ENCODE measurements at places on chromosomes 2 and 18.

- no peak for DNase-seq
These were observed 167.3 kb upstream of the HS6ST1 start for GRCh38 chr2:128485761-128486639.

- no peak for DNase-seq
These were observed 293.8 kb upstream of the SLC14A2 start for GRCh38 chr18:45321520-45321919.

DNA sequence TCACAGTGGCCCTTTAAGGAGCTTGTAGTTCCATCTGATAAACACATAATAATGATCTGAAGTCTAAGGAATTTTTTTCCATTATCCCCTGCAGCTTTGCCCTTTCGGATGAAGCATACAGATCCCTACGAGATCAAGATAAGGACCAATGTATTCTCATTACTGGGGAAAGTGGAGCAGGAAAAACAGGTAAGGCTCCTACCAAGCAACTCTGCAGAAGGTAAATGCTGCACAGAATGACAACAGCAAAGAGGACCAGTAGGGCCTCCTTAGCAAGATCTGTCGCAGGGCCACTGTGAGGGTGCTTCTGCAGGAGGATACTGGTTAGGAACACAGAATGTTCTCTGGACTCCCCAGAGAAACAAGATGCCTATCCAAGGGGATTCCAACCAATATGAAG is 84.6 kb downstream of the MYO1B start:
- no peak for DNase-seq

DNA sequence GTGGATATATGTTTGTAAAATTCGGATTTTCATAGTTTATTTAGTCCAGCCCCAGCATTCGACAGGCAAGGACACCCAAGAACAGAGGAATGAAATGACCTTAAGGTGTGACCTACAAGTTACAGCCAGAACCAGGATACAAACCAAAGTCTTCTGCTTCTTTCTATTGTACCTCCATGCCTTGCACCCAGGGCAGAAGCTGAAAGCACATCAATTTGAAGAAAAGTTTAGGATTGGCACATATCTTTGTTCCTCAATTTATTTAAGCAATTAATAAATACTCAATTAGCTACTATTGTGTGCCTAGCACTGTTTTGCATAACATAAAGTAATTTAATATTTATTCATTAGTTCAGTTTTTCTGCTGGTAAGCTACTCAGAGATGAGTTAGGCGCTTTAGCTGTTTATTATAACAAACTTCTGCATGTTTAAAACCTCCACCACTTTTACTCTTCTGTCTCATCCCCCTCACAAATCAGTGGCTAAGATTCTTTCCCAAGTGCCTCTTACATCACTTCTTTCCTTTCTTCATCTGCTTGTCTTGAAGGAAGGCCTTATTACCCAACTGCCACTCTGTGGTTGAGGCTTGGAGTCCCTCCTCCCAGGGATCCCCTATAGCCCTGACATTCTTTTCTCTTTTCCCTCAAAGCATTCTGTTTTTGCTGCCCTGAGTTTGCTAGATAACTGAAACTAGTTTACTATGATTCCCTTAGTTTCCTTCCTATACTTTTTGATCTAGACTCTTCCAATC is 37.1 kb upstream of the DARS1 start:
- DNase-seq = no peak

DNA sequence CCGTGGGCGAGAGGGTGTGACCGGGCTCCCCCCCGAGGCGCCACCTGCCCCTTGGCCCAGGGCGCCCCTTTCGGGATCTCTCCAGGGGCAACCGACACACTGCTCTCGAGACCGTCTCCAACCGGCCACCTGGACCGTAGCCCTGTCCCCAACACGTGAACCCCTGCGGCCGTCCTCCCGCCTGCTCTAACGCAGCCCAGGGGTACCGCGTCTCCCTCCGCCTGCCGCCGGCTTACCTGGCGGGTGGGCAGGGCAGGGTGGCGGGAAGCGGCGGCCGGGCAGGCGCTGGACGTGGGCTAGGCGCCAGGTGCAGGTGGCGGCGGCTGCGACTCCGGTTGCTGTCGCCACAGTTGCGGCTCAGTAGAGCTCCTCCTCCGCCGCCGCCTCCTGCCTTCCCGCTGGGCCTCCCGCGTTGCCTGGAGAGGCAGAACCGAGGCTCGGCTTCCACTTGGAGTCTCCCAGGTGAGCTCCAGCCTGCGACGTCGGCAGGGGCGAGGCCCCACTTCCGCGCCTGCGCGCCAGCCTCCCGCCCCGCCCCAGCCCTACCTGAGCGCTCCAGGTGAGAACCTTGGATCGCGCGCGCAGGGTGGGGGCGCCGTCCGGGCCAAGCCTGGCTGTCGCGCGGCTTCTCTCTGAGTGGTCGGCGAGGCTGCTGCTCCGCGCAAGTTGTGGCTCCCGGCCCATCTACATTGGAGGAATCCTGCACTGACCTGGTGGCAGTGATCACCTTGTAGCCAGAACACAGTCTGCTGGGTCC is at the start of gene GALNT3:
GALNT3 (minus strand) TSS at position 469 of the 757 bp plus-strand sequence. CDS start 23,547 bp downstream, outside the sequence.
- peak; percentile 88 for DNase-seq

DNA sequence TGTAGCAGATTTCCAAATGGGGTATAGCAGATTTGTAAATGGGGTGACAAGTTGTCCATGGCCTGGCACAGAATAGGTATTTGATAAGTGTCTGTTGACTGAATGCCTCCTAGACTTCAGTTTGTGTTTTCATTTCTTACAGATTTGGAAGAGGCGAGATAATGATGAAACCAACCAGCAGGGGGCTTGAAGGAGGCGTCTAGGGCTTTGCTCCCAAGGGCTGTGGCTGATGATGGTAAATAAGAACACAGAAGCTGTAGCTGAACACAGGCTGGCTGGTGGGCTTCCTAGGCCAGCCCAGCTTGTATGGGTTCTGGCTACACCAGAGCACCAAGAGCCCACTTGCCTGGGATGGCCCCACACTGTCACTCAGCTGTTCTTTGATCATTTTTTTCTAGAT is 19.4 kb downstream of the SFTPB start:
- DNase-seq = no peak

DNA sequence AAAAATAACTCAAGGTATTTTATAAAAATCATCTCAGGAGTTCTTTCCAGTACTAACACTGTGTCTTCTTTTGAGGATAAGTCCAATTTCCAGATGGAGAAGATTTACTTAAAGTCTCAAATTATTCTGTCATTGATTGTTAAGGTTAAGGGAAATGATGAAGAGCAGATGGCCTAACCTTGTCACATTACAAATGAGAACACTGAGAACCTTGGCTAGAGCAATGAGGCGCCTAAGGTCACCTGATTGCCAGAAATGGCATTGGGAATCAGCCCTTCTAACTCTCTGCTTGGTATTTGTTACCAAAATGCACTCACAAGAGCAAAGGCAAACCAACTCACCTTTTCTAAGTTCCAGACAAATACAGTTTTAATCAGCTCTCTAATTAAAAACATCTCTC is 835.1 kb downstream of the RNF144A start:
- DNase-seq = no peak

GRCh38 chr2:173898178-173898668 is 67.0 kb downstream of the SP3 start:
- DNase-seq = no peak

GRCh38 chr2:180842461-180842860 is 137.9 kb upstream of the UBE2E3 start:
- no peak for DNase-seq

DNA sequence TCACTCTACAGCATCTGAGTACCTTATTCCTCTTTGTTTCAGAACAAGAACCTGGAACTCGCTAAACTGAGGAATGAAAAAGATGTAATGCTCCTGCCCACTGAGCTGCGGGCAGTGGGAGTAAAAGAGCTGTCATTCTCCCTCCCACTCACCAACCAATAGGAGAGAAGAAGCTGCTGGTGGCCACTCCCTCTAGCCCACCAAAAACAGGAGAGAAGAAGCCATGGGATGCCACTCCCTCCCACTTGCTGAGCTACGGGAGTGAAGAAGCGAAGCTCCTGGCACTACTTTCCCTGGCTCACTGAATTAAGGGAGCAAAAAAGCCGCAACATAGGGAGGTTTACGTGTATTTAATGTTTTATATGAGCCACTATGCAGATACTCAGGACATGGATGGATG is 53.7 kb downstream of the RIT2 start:
- no peak for DNase-seq

GRCh38 chr2:143150287-143150686 is 21.1 kb downstream of the ARHGAP15 start:
- no peak for DNase-seq

DNA sequence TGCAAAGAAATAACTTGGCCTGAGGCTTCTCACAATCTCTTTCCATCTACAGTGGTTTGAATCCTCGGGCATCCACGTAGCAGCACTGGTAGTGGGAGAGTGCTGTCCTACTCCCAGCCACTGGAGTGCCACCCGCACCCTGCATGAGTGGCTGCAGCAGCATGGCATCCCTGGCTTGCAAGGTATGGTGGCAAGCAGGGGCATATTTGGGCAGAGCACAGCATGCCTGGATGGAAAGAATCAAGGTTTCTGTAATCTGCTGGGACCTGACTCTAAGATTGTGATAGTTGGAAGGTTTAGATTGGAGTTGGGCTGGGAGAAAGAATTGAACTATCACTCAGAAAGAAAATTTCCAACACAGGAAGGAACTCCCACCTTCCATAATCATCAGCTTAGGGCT is 4.0 kb downstream of the CAD start:
- no peak for DNase-seq

- DNase-seq = no peak
These were observed 187.6 kb downstream of the ARHGAP28 start for GRCh38 chr18:6917072-6917471.

GRCh38 chr2:226638576-226638975 is 161.0 kb downstream of the IRS1 start:
- no peak for DNase-seq

- no peak for DNase-seq
These were observed 32.7 kb upstream of the MAP4K3 start for GRCh38 chr2:39469807-39470206.

GRCh38 chr2:171217330-171217729 is 56.6 kb upstream of the TLK1 start:
- DNase-seq = no peak

DNA sequence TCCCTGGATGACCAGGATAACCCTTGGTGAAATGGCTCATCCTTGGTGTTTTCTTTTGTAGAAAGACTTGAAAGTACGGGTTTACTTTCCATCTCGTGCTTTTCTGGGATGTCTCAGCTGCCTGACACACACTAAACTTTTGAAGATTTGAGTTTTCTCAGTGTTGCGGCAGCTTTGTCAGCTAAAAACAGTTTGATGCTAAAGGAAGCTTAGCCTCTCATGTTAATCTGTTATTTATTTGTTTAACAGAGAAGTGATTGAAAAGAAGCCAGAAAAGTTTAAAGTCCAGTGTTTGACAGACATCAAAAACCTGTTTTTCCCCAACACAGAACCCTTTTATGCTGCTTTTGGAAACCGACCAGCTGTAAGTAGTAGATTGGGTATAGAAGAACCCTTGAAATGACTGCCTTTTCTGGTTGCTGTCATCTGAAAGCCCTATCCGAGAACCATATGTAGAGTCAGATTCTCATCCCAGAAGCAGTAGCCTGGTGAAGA is 72.8 kb downstream of the LPIN1 start:
- DNase-seq = no peak

DNA sequence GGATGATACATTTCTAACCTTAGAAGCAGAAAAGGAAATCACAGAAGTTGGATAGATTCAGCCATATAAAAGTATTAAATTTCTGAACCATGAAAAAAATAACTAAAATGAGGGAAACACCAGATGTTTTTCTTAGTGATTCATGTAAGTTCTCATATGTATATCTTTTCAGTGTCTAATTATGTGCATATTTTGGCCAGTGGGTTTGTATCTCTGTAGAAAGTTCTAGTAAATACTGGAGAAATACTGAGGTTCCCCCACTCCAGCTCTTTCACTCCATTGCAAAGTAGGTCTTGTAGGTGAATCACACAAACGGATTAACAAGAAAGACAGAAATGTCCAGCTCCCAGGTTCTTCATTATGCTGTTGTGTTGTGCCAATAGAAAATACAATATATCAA is 222.3 kb downstream of the NEDD4L start:
- DNase-seq = no peak

Measured in NCI-H187 (cell line).